ELF-1 (cell line): ENCODE measurements at places on chromosomes 5 and 9.
A peak's percentile ranks its signal among the peaks of the same experiment; 100 is the strongest.

GRCh38 chr5:139954462-139954861, 88.6 kb downstream of the NRG2 start:
- no peak for DNase-seq

- peak; percentile 23 for DNase-seq
These were observed 1.7 kb upstream of the DPH7 start for GRCh38 chr9:137580209-137580953.

DNA sequence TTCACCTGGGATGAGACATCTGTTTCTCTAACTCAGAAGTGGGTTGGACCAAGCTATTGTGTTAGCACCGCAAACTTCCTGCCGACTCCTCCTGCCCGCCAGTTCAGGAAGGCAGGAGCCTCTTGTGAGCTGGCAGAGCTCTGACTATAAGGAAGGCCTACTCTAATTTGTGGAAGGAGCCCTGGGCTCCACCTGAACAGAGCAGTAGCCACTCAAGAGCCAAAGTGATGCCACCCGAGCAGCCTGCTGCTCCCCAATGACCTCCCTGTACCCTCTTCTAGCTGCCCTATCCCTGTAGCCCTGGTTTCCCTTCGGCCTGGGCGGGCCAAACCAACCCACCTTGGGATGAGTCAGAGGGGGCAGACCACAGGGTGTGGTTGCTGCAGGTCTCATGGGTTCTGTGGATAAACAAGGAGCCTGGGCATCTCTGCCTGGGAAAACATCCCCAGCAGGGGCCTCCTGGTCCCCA, 81.6 kb downstream of the PSD2 start:
- no peak for DNase-seq

DNA sequence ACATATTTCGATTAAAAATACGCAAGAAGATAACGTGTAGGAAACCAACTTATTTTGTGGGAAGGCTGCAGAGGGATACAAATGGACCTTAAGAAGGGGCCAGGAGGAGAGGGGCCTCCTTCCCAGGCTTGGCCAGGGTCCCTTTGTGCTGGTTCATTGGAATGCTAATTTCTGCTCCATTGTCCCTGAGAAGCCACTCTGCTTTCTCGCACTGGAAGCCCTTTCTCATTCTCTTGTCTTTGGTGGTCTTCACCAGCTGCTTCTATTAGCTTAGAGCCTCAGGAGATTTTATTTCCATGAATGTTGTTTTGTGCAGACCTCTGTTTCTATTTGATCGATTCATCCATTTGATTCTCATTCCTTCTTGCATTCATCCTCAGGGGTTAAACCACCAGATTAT, 325.4 kb downstream of the TMEM38B start:
- DNase-seq = peak; percentile 74

GRCh38 chr5:114250536-114250935, 111.3 kb upstream of the KCNN2 start:
- DNase-seq = no peak

DNA sequence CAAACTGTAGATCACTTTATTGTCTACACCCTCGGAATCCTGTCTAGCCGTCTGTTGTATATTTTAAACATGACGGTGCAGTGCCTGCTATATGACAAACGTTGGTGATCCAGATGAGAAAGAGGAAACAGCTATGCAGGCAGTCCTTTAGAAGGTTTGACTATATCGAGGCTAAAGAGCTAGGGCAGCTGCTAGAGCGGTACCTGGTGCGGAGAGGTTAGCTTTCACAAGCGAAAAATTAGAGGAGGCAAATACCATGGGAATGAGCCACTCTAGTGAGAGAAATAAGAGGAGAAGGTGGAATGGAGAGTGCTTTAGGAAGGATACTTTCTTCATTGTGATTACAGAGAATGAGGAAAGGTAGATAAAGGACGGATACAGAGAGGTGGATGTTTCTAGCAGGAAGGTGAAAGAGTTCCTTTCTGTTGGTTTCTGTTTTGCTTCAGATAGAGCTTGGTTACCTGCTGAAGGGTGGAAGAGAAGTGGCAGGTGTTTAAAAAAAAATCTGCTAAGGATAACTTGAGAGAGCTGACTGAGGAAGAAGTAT, 959 bp upstream of the FBXL17 start:
- DNase-seq = no peak

GRCh38 chr5:168291342-168291963, at the start of gene WWC1:
TSS of gene WWC1 (plus strand) at chr5:168291645. CDS start at chr5:168292153, 508 bp downstream.
- DNase-seq = peak; percentile 90

DNA sequence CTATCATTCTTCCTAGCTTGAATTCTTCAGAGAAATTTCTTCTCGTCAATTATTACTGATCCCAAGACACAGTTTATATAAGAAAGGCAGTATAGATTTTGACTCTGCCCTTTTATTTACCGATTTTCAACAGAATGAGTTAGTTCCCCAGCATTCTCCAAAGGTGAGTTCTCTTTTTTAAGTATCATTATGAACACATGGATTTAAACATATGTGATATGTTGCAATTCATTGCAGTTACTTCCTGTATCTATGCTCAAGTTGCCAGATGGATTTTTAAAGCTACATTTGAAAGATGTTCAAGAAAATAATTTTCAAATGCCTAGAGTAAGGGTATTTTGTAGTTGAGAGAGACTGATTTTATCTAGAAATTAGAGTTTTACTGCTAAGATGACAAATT, 8.4 kb downstream of the WDR41 start:
- no peak for DNase-seq

GRCh38 chr9:133707763-133708245, 30.3 kb downstream of the SARDH start:
- no peak for DNase-seq

GRCh38 chr9:2963307-2963706, 119.4 kb upstream of the PUM3 start:
- no peak for DNase-seq

- DNase-seq = no peak
These were observed 56.7 kb downstream of the SGCD start for GRCh38 chr5:156383510-156384265.

DNA sequence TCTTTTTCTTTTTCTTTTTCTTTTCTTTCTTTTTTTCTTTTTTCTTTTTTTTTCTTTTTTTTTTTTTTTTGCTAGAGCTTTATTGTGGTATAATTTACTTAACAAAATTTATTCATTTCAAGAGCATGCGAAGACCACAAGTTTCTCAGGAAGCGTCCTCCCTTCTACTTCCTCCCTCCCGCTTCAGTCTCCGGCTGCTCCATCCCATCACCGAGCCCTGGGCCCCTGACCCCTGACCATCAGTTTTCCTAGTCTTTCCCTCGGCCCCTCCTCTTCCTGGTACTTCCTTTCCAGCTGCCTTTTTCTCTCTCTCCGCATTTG, 34.7 kb downstream of the C9orf152 start:
- DNase-seq = no peak

DNA sequence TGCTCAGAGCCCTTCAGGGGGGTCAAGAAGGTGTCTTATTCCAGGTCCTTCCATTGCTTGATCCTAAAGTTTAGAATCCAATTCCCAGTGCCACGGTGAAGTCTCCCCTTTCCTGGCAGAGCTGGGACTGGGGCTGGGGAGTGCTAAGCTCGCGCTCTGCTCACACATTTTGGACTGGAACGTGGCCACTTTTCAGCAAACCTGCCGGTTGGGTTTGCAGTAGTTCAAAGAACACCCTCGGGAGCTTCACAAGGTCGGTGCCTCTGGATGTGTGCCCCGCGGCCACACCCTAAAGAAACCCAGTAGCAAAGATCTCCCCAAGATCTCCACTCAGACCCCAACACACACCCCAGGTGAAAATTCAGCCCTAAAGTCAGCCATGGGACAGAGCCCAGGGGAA, at the start of gene C9orf152:
Gene C9orf152 (minus strand): TSS at position 129 of the 400 bp plus-strand sequence. CDS start 580 bp downstream, outside the sequence.
- no peak for DNase-seq

DNA sequence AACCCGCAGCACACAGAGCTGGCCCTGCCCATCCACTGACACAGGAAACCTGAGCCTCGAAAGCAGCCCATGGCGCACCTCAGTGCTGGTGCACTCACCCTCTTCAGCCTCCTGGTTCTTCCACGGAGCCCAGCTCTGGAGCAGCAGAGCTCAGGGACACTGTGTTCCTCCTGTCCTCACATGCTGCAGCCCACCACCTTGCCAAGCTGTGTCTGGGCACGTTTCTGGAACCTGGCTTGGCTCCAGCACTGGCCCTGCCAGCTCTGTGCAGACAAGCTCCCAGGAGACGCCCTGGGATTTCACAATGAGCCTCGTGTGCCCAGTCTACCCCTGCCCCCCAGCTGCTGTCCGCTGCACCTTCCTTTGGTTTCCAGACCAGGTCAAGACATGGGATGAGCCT, 119.5 kb downstream of the SYK start:
- no peak for DNase-seq

GRCh38 chr5:72020161-72020983, 86.9 kb upstream of the MAP1B start:
- no peak for DNase-seq

- DNase-seq = no peak
These were observed 75.9 kb downstream of the KDM4C start for GRCh38 chr9:6833518-6834192.

- no peak for DNase-seq
These were observed 101.4 kb downstream of the PPARGC1B start for GRCh38 chr5:149831492-149831891.

- DNase-seq = no peak
These were observed 227.3 kb upstream of the TBCA start for GRCh38 chr5:78003450-78003849.

DNA sequence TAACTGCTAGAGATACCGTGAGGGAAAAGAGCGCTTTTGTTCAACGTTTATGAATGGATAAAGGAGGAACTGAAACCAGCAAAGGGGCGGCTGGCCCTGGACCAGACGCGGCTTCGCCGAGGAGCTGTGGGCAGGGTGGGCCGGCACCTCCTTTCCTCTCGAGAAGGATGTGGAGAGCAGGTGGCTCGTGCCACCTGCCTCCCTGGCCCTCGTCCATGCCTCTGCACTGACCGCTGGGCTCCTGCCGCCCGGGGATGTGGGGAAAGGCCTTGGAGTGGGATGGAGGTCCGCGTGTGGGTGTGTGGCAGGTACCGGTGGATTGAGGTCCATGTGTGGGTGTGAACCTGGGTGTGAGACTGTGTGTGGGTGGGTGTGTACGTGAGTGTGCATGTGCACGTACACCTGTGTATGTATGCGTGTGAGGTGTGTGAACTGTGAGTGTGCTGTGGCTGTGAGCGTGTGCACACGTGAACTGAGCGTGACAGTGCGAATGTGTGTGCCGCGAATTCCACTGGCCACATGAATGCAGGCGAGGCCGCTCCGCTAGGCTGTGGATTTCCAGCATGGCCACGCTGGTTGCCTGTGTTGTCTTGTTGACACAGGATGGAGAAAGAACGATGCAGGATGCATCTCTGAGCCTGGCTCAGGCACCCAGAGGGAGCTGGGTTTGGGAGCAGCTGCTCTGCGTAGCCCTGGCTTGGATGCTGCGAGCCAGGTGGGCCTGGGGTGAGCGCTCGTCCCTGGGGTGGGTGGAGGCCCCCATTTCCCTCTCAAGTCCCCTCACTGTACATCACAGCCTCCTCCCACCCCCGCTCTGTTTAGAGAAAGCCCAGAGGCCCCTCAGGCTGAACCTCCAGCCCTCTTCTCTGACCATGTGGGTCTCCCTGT, 4.4 kb upstream of the CEP72 start:
- DNase-seq = no peak

- DNase-seq = no peak
These were observed 54.2 kb downstream of the LMNB1 start for GRCh38 chr5:126831156-126831555.

DNA sequence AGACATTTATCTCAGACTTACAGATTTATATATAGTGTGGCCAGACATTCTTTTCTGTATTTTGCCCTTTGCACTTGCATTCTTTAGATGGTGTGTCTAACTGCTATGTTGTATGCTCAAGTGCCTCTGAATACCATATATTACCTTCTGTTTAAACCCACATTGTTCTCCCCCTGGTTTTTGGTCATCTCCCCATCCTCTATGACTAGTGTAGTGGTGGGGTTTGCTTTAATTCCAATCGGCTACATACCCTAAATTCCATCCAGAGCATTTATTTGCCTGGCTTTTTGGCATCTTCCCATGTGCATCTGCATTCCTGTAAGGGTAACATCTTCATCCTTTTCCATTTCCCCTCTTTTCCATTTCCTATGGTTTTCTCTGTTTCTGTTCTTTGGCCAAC, 271.0 kb upstream of the SLC30A5 start:
- DNase-seq = no peak

- no peak for DNase-seq
These were observed 87.2 kb downstream of the S1PR3 start for GRCh38 chr9:89078421-89078820.

DNA sequence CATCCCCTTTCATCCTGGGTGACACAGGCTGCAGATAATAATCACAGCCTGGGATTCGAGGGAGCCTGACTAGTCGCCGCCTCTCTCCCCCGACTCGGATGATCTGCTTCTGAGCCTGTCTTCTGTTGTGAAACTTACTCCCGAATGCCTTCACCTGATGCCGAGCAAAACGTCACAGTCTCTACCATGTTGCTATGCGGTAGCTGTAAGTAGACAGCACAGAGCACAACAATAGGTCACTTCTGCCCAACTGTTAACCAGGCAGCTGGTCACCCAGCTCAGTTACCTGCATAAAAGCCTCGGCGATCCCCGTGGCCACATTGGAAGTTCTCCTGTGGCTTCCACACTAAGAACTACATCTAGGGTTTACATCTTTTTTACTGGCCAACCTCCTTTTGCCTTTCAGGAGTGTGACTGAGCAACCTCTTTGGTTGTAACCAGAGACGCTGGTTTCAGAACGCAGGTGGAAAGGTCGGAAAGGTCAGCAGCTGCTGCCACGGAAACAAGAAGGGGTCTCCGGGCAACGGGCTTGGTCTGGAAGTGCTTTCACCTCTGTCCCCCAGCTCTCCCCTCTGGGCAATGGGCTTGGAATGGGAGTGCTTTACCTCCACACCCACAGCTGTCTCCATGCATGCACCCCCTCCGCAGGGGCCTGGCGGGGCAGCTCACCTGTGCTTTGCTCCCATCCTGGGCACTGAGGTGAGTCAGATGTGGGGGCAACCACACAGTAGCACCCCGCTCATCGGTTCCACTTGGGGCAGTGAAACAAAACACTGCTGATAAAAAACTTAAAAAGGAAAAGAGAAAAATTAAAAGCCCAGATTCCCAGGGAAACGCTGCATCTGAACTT, 7.6 kb upstream of the PPP1R26 start:
- peak; percentile 69 for DNase-seq

DNA sequence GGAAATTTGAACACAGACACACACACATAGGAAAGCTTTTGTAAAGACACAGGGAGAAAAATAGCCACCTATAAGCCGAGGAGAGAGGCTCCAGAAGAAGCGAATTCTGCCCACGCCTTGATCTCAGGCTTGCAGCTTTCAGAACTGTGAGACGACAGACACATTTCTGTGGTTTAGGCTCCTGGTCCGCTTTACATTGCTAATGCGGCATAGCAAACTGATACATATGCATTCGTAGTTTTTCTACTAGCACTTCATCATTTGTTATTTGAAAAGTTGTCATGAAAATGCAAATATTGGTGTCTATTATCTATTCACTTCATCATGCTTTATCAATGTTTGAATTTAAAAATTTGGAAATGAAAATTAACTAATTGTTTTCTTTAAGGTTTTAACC, 674.9 kb downstream of the SEMA5A start:
- DNase-seq = no peak
